Activated CD4-positive, alpha-beta T cell treated with anti-CD3 and anti-CD28 coated beads for 36 hours (primary cell): ENCODE measurements at places on chromosomes 12 and 14. TPM values are rescaled to one million over a fixed set of nuclear protein-coding genes. Genes with fewer than 3 reads are reported as not detected.

GRCh38 chr12:96850676-96851075 lies 56.4 kb upstream of the NEDD1 start:
- H3K36me3 ChIP-seq = no peaks in the 10 kb centered on the region
- H3K27ac ChIP-seq = no peak overlapping the region
- H3K27me3 ChIP-seq = peaks cover 9% of the 10 kb centered on the region
- H3K4me1 ChIP-seq = no peaks in the 10 kb centered on the region

GRCh38 chr14:64849940-64850339 lies 29.8 kb downstream of the SPTB start:
- peaks cover 11% of the 10 kb centered on the region for H3K4me1 ChIP-seq
- no peak for DNase-seq
- no peaks in the 10 kb centered on the region for H3K36me3 ChIP-seq
- peaks cover 26% of the 10 kb centered on the region for H3K27me3 ChIP-seq
- H3K4me3 ChIP-seq = no peak overlapping the region

DNA sequence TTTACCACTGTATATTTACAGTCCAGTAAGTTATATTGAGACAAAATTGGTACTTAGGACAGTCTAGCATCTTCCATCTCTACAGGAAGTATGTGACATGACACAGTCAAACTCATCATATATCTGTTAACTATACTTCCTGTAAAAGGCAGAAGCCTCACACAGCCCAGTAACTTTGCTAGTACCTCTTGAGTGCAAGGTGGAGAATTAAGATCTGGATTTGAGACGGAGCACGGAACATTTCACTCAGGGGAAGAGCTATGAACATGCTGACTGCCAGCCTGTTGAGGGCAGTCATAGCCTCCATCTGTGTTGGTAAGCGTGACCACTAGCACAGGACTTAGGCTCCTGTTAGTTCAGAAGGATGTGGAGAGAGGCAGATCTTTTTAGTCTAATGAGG lies 333.7 kb upstream of the OR4E1 start:
- H3K4me1 ChIP-seq = peaks cover 25% of the 10 kb centered on the region
- DNase-seq = peak; percentile 34
- peaks cover 14% of the 10 kb centered on the region for H3K36me3 ChIP-seq

The RNF10 gene
- 184 TPM for total RNA-seq

The RASAL1 gene
- 10.6 TPM for total RNA-seq

The SAMD15 gene
- total RNA-seq = 0.25 TPM
